Liver (tissue), 10 donors: ENCODE measurements at places on chromosomes 3 and 15. TPM values are rescaled to one million over a fixed set of nuclear protein-coding genes. Genes with fewer than 3 reads are reported as not detected.
A peak's percentile ranks its signal among the peaks of the same experiment; 100 is the strongest.

Gene SLC6A20
- total RNA-seq: 0.08 TPM

Gene IL20RB
- 1.3 TPM for total RNA-seq

Gene PPP1R14D
- not detected for total RNA-seq

Gene TMEM207
- total RNA-seq: not detected

Gene ASB14
- not detected for total RNA-seq

Gene SGO1
- total RNA-seq: 0.42 TPM

Gene PARP15
- total RNA-seq: 3.3 TPM

Gene CHL1
- 0.05 TPM for total RNA-seq

Gene DUT
- 58.7 TPM for total RNA-seq

Gene ZNF774
- total RNA-seq: 1.0 TPM

Gene CATSPER2
- 3.4 TPM for total RNA-seq

Gene KNL1
- total RNA-seq: 38.5 TPM

DNA sequence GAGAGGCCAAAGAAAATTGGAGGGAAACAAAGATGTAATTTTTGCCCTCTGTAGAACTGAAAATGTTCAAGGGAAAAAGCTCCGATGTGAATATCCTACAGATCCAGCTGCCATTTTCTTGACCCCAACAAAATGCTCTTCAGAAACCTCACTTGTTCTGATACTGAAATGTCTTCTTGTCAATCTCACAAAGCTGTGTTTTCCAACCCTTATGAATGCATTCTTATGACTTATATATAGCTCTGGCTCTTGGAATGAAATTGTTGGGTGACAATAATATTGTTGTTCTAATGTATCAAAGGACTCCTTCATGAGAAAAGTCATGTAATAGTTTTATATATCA is 157.1 kb upstream of the TGFBR2 start:
- no peak overlapping the region for H3K27ac ChIP-seq
- no peaks in the 10 kb centered on the region for H3K27me3 ChIP-seq
- no peaks in the 10 kb centered on the region for H3K4me1 ChIP-seq
- H3K4me3 ChIP-seq: no peak overlapping the region
- DNase-seq: no peak
- H3K36me3 ChIP-seq: no peaks in the 10 kb centered on the region

- H3K27ac ChIP-seq: no peak overlapping the region
- no peaks in the 10 kb centered on the region for H3K27me3 ChIP-seq
- no peak overlapping the region for H3K4me3 ChIP-seq
- DNase-seq: no peak
Measured at GRCh38 chr3:40169983-40170382, 139.5 kb upstream of the EIF1B start.

GRCh38 chr3:72678867-72679266 is 169.4 kb downstream of the SHQ1 start:
- H3K27me3 ChIP-seq: no peaks in the 10 kb centered on the region
- no peak overlapping the region for H3K27ac ChIP-seq
- H3K4me3 ChIP-seq: no peak overlapping the region
- no peaks in the 10 kb centered on the region for H3K36me3 ChIP-seq
- H3K4me1 ChIP-seq: no peaks in the 10 kb centered on the region

GRCh38 chr3:186983659-186984058 is 53.3 kb downstream of the ST6GAL1 start:
- DNase-seq: no peak
- no peak overlapping the region for H3K27ac ChIP-seq
- peaks cover under 1% of the 10 kb centered on the region for H3K4me1 ChIP-seq
- H3K27me3 ChIP-seq: no peaks in the 10 kb centered on the region
- no peak overlapping the region for H3K4me3 ChIP-seq

- H3K27ac ChIP-seq: no peak overlapping the region
- H3K4me3 ChIP-seq: no peak overlapping the region
- H3K36me3 ChIP-seq: no peaks in the 10 kb centered on the region
- peaks cover 1% of the 10 kb centered on the region for H3K4me1 ChIP-seq
Measured at GRCh38 chr3:119125742-119126504, 20.0 kb upstream of the TEX55 start.

GRCh38 chr3:186824430-186825139 is 17.9 kb upstream of the ADIPOQ start:
- peaks cover 6% of the 10 kb centered on the region for H3K4me1 ChIP-seq
- no peak overlapping the region for H3K27ac ChIP-seq
- no peak for DNase-seq
- no peaks in the 10 kb centered on the region for H3K36me3 ChIP-seq

DNA sequence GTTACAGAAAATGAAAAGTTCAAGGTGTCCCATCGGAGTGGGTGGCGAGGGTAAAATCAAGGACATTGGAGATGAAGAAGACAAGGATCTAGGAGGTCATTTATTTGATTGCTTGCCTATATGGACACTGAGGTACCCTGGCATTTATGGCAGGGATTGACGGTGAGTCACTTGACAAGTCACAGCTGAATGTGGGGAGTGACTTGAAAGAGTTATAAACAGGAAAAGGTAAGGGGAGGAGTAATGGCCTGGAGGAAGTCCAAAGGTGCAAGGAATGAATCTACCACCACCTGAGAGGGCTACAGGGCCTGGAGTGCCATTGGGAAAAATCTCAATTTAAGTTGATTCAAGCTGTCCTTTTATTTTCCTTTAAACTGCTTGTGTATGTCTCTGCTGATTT is 11.8 kb upstream of the SGO1 start:
- H3K27me3 ChIP-seq: no peaks in the 10 kb centered on the region
- no peak overlapping the region for H3K4me3 ChIP-seq
- H3K27ac ChIP-seq: no peak overlapping the region
- DNase-seq: no peak
- H3K36me3 ChIP-seq: no peaks in the 10 kb centered on the region

GRCh38 chr3:133023362-133023761 is 14.8 kb upstream of the TMEM108 start:
- peaks cover 5% of the 10 kb centered on the region for H3K27me3 ChIP-seq
- H3K27ac ChIP-seq: no peak overlapping the region
- no peaks in the 10 kb centered on the region for H3K36me3 ChIP-seq
- H3K4me1 ChIP-seq: no peaks in the 10 kb centered on the region
- no peak overlapping the region for H3K4me3 ChIP-seq

- no peak overlapping the region for H3K4me3 ChIP-seq
- H3K27me3 ChIP-seq: no peaks in the 10 kb centered on the region
- no peaks in the 10 kb centered on the region for H3K4me1 ChIP-seq
- DNase-seq: no peak
Measured at GRCh38 chr3:42169579-42170120, 78.5 kb downstream of the TRAK1 start.

DNA sequence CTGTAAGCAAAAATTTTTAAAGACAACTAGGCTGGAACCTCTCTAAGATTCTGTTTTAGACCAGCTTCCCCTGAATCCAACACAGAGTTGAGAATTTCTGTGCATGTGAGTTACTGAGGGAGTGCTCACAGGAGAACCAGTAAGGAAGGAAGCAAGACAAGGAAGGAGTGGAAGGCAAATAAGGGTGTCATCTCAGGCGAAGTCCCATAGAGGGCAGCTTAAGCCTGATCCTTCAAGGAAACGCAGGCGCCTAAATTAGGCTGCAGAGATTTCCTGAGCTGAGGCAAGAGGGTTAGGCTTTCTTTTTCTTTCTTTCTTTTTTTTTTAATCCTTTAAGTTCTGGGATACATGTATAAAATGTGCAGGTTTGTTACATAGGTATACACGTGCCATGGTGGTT is 36.2 kb upstream of the COL6A6 start:
- H3K27ac ChIP-seq: no peak overlapping the region
- no peak for DNase-seq
- H3K4me1 ChIP-seq: no peaks in the 10 kb centered on the region
- no peak overlapping the region for H3K4me3 ChIP-seq
- H3K36me3 ChIP-seq: no peaks in the 10 kb centered on the region
- no peaks in the 10 kb centered on the region for H3K27me3 ChIP-seq

DNA sequence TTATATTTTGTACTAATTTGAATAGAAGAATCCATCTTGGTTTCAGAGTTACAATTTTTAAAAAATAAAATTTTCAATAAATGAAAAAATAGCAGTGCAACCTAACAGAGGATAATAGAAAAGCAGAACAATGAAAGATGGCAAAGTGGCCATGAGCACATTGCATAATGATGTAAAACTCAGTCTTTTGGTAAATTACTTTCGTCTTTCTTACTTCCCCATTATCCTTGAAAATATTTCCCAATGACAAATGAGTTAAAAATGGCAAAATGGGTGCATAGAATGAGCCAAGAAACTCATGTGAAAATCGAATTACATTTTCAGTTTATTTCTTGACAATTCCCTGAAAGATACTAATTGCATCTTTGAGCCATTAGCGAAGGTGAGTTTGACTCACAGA is 236.4 kb downstream of the CDIN1 start:
- no peaks in the 10 kb centered on the region for H3K27me3 ChIP-seq
- H3K27ac ChIP-seq: no peak overlapping the region
- H3K4me3 ChIP-seq: no peak overlapping the region
- H3K4me1 ChIP-seq: peaks cover 22% of the 10 kb centered on the region

DNA sequence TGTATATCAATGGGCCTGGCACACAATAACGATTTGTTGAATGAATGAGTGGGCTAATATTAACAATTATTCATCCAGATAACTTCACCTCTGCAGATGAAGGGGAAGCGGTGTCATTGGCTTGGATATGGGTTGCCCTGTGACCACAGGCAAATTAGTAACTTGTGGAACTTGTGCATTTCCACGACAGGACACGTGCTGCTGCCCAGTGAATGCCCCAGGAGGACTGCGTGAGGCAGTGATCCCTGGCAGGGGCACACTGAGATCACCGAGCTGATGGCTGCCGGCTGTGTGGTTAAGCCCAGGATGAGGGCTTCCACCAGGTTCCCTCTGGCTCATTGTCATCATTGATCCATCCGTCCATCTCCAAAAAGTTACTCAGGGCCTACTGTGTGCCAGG is 84.1 kb upstream of the HACD2 start:
- DNase-seq: no peak
- H3K27me3 ChIP-seq: no peaks in the 10 kb centered on the region
- no peak overlapping the region for H3K4me3 ChIP-seq
- H3K27ac ChIP-seq: no peak overlapping the region
- H3K36me3 ChIP-seq: peaks cover 36% of the 10 kb centered on the region

GRCh38 chr3:69121950-69122349 is 445 bp downstream of the LMOD3 start:
- no peak overlapping the region for H3K4me3 ChIP-seq
- no peaks in the 10 kb centered on the region for H3K27me3 ChIP-seq
- no peak overlapping the region for H3K27ac ChIP-seq
- no peaks in the 10 kb centered on the region for H3K36me3 ChIP-seq

GRCh38 chr3:134326126-134326525 is 48.1 kb downstream of the AMOTL2 start:
- peaks cover 3% of the 10 kb centered on the region for H3K4me1 ChIP-seq
- H3K4me3 ChIP-seq: no peak overlapping the region
- H3K27me3 ChIP-seq: no peaks in the 10 kb centered on the region
- no peaks in the 10 kb centered on the region for H3K36me3 ChIP-seq
- DNase-seq: no peak

DNA sequence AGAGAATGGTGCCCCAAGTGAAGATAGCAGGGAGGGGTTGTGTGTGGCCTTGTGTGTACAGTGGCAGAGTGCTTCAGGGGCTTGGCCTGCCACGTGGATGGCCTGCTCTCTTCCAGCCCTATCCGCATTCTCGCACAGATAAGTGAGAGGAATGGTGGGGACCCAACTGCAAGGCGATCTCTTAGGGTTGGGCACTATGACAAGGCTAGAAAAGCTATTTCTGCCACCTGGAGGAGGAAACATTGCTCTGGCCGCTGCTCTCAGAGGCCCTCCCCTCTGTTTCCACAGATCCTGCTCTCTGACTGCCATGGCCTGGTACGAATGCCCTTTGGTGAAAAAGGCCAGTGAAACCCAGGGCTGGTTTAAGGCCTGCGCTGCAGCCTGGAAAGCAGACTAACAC is 20.6 kb downstream of the EEFSEC start:
- no peaks in the 10 kb centered on the region for H3K27me3 ChIP-seq
- no peak overlapping the region for H3K4me3 ChIP-seq
- H3K27ac ChIP-seq: no peak overlapping the region
- no peaks in the 10 kb centered on the region for H3K36me3 ChIP-seq

GRCh38 chr3:76372497-76372896 is 587.1 kb upstream of the ZNF717 start:
- no peaks in the 10 kb centered on the region for H3K36me3 ChIP-seq
- no peak overlapping the region for H3K27ac ChIP-seq
- H3K27me3 ChIP-seq: no peaks in the 10 kb centered on the region

DNA sequence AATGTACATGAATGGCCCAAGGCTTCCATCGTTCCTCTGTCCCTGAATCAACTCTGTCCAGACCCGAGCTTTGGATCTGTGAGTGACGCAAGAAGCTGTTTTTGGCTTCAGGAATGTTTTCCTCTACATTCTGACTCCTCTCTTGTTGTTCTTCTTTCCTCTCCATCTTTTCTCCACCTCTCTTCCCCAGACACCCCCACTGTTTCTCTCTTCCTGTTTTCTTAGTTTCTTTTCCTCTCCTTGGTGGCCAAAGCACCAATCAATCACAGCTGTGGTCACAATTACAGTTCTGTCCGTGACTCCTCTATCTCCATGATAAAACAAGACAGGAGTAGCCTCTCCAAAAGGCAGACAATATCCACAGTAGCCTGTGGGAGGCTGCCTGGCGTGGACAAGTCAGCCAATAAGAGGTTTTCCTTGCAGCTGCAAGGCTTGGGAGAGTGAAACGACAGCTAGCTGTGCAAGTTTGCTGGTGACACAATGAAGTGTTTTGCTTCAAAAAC is 4.9 kb upstream of the TMEM212 start:
- no peaks in the 10 kb centered on the region for H3K27me3 ChIP-seq
- H3K27ac ChIP-seq: peak overlapping the region; percentile 85
- H3K36me3 ChIP-seq: no peaks in the 10 kb centered on the region
- DNase-seq: no peak
- peak overlapping the region; percentile 15 for H3K4me3 ChIP-seq

DNA sequence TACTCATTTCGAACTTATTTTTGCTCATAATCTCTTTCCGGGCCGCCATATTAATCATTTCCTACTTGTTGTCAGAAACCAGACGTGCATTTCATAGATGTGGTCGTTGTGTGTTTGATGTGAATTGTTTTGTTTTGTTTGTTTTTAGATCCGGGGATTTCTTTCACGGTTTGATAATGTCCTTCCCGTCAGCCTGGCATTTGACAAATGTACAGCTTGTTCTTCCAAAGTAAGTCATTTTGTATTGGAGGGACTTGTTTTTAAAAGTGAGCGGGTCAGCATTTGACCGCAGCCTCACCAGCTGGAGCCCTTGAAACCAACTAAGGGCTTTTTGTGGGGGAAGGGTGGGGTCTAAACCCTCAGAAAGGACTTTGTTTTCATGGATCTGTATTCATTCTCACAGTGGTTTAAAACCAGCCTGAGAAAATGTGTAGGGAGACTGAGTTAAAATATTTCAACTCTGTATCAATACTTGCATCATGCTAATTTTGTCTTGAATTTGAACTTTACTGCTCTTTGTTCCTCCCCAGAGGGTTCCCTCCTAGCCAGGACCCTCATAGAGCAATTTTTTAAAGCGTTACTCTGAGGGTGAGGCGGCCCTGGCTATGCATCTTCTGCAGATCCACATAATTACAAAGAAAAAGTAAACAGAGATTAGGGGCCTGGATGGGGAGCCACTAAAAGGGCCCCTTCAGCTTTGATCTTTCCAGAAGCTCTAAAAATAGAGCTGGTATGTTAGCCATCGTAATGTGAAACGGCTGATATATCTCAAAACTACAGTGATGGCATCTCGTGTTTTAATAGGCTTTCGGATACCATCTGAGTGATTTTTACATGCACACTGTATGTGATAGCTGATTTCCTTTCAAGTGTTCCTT is 107.9 kb downstream of the ATG7 start:
- no peaks in the 10 kb centered on the region for H3K4me1 ChIP-seq
- H3K36me3 ChIP-seq: peaks cover 4% of the 10 kb centered on the region
- peak overlapping the region; percentile 11 for H3K27ac ChIP-seq
- DNase-seq: no peak
- no peak overlapping the region for H3K4me3 ChIP-seq
